ENCODE measurements at places on chromosomes 7 and 10.

DNA sequence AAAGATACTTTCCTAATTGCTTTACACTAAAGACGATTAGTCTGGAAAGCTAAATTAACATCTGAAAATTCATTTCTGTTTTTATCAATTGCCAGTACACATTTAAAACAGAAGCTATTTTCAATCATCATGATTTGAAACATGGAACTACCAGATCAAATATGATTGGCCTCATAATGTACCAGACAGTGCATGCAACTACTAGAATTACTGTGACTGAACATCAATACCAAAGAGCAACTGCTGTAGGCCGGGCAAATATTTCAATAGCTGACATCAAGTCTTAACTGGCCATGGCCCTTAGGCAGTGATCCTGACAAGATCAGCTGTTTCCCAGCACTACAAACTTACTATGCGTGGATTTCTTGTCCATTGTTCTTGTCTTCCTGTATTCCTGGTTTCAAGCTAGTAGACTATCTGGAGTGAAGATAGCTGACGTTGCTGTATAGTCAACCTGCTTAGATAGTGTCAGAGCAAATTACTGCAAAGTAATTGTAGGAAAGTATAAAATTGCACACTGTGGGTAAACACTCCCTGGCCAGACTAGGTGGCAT, 21.7 kb upstream of the WNT16 start:
- DNase-seq: no peak

DNA sequence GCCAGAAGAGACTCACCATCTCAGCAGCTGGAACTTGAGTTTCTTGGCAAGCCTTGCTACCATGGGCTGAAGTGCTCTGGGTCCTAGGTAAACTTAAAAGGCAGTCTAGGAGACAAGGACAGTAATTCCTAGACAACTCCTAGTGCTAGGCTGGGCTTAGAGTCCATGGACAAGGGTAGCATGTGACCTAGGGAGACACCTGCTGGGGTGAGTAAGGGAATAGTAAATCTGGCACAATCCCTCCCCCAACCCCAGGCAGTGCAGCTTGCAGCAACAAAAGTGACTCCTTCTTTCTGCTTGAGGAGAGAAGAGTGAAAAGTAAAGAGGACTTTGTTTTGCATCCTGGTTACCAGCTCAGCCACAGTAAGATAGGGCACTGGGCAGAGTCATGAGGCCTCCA, 316.5 kb upstream of the IMMP2L start:
- DNase-seq: no peak

- DNase-seq: peak; percentile 99
Observed at GRCh38 chr7:130387628-130388403, 7.5 kb downstream of the CPA1 start.

- no peak for DNase-seq
Observed at GRCh38 chr7:20858951-20859350, 72.3 kb upstream of the SP8 start.

DNA sequence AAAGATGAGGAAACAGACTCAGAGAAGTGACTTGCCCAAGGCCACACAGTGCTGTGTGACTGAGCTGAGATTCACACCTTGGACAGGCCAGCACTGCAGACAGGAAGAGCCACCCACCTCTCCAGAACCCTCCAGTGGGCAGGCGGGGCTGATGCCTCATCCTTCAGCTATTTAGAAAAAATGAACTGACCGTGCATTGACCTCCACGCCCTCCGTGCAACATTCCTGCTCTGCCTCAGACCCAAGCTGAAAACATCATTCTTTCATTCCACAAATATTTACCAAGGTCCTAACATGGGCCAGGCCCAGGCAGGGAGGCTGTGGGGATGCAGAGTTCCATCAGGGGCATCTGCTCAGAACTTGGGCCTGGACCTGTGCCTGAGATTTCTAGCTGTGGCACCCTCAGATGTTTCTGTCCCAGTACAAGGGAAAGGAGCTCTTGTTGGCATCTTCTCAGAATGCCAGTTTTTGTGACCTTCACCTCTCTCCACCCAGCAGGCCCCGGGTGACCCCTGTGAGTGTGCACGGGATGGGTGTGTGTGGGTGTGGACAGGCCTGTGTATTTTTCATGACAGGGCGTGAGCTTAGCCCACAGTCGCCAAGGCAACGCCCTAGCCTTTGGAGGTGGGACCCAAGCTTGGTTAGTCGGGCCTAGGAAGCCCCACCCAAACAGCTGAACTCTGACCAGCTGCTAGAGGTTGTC, 6.5 kb downstream of the VSIR start:
- peak; percentile 97 for DNase-seq

DNA sequence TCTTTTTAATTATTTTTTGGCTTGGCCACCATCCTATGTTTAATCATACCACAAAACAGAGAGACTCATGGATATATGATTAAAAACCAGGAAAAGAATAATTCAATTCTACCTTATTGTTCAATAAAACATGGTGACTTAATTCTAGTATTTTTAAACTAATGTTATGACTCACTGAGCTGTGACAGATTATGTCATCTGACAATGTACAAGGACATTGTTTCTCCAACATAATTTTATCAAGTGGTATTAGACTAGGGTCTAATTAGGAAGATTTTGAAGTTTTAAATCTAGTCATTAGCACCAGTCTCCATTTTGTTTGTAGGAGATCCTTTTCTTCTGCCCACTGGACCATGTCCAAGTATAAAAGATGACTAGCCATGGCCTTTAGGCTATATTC, 199.3 kb upstream of the MDFIC start:
- DNase-seq: no peak

All from choroid plexus epithelial cell (primary cell).